ENCODE measurements at places on chromosomes 16 and 17.

DNA sequence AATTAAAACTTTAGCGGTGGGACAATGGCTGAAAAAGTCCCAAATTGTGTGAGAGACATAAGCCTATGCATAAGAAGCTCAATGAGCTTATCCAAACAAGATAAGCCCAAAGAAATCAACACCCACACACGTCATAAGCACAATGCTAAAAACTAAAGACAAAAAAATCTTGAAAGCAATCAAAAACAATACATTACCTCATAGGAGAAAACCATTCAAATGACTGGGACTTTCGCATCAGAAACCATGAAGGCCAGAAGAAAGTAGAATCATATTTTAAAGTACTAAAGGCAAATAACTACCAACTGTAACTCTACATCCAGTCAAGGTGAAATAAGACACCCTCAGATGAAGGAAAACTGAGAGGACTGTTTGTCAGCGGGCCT is 50.2 kb downstream of the ZCCHC14 start:
- no peak for DNase-seq

DNA sequence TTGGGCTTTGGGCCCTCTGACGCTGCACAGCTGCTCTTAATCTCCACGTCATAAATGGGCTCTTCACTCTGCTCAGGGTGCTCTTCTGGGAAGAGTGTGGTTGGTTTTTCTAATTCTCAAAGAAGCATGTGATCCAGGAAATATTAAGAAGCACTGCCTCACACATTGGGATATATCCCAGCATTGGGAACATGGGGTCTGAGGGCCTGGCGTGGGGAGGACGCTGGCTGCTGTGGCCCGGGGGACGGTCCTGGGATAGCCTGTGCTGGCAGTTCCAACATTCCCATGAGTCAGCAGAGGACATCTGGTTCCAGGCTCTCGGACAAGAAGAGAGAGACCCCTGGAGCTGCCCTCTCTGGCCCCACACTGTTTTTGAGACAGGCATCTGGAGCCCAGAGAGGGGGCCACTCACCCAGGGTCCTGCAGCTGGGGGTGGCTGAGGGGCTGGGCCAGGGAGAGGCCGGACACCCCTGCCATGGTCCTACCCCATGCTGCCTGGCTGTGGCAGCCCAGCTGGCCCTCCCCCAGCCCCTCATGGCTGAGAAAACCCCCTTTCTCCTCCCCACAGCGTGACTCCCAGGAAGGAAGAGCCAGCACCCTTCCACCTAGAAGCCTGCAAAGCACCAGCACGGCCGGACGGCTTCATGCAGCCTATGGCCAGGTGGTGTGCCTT is 58.8 kb downstream of the NT5M start:
- DNase-seq: no peak

DNA sequence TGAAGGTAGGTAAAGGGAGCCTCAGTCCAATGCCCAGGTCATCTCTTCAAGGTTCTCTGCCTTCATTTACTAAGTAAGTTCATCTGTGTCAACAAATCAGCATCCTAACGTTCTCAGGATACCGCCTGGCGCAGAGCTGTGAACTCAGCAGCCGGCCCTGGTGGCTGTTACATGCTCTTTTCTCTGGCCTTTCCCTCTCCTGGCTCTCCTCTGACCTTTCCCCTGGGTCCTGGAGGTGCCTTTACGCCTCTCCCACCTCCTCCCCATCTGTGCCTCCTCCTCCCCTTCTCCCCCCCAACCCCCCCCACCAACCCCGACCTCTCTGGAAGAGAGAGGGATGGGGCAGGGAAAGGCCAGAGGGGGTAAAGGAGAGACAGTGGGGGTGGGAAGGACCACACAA is 19.5 kb downstream of the COTL1 start:
- no peak for DNase-seq

- no peak for DNase-seq
Measured at GRCh38 chr17:38872027-38872511, 2.2 kb downstream of the LASP1 start.

GRCh38 chr17:72345088-72345487 is 224.3 kb downstream of the SOX9 start:
- no peak for DNase-seq

DNA sequence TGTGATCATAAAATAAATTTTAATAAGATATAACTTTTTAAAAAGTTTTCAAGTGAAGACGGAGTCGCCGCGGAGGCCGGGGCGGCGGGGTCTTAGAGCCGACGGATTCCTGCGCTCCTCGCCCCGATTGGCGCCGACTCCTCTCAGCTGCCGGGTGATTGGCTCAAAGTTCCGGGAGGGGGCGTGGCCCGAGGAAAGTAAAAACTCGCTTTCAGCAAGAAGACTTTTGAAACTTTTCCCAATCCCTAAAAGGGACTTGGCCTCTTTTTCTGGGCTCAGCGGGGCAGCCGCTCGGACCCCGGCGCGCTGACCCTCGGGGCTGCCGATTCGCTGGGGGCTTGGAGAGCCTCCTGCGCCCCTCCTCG is at the start of gene FOXC2:
FOXC2 (plus strand) TSS at position 229 of the 365 bp plus-strand sequence. CDS start 507 bp downstream, outside the sequence.
- DNase-seq: peak; percentile 57

- DNase-seq: peak; percentile 44
Measured at GRCh38 chr17:43576563-43577229, 30.6 kb upstream of the ETV4 start.

DNA sequence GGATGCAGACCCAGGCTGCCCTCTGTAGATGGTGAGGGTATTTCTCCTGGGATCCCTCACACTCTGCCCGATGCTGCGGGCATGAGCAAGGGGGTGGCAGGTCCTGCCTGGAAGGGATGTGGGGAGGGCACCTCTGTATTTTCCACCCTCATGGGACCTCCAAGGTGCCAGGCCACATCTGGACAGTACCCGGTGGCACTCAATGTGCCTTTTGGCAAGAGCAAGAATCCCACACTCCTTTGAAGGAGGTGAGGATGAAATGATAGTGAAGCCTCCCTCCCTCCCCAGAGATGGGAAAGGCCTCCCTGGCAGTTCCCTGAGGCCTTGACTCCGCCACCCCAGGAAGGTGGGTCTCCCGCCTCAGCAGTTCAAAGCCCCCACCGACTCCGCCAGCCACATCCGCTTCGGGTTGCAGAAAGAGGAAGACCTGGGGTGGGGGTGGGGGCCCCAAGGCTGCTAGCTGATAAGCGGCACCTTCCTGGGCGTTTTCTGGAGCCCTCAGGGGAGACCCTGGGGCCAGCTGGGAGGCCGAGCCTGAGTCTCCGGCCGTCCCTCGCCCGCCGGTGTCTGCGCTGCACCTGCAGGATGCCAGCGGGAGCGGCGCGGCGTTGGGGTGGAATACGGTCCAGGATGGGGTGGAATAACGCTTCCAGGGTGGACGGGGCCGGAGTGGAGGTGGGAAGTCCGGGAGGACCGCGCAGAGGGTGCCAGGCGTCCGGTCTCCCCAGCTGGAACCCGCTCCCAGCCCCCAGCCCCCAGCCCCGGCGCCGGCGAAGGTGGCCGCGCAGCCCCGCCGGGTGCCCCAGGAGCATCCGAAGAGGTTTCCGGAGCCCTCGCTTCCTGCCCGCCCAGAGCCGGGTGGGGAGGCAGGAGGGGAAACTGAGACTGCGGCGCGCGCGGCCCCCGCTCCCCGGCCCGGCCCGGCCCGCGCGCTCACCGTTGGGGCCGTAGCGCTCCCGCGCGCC is 718 bp downstream of the ATP2A3 start:
- peak; percentile 38 for DNase-seq

GRCh38 chr17:81702934-81703746 is at the start of gene MRPL12:
Gene MRPL12, plus strand, starts transcription at chr17:81703367. Its CDS starts 135 bp downstream, at chr17:81703502.
- peak; percentile 82 for DNase-seq

DNA sequence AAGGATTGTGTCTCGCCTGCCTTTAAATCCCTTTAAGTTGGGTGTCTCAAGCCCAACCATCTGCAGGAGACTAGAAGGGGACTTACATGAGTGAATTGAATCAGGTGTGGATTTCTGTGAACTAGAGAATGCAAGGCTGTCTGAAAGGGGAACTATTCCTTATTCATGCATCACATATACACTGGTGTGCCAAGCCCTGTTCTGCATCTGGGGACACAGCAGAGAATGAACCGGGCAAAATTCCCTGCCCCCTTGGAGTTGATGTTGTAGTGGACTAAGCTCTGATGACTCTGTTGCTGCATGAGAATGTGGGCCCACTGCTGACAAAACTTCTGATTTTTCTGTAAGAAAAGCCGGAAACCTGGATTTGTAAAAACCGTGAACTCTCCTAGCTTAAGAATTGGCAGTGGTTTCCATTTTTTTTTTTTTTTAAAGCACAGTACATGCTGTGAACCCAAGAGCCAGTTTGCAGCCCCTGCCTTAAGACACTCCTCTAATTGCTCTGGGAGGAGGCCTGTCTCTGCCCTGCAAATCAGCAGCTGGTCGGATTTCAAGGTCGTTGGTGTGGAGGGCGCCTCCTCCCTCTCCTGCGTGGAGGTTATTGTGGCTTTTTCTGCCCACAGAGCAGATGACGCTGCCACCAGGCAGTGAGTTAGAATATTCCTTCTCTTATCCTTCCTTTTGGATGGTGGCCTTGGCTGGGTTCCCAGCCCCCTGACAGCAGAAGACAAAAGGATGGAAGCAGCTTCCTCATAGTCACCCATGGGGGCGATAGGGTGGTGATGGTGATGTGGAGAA is 131.0 kb downstream of the PRKCB start:
- no peak for DNase-seq

GRCh38 chr17:8532021-8532420 is 96.3 kb downstream of the NDEL1 start:
- DNase-seq: no peak

DNA sequence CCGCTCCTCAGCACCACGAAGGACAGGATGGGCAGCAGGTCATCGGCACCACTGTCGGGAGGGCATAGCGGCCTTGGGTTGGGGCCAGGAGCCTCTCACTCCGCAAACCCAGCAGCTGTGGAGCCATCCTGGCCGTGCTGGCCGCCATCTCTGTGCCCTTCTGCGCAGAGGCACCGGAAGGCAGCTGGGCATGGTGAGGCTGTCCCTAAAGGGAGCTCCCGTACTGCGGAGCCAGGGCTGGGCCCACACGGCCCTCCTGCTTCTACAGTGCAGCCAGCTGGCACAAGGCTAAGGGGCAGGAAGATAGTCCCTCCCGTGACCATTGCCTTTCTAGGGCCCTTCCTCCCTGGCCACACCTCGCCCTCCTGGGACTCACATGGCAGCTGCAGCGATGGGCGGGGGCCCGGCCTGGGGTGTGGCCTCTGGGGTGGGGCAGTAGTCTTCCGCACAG is 7.0 kb upstream of the SPATA2L start:
- DNase-seq: no peak

- DNase-seq: no peak
Measured at GRCh38 chr16:46711106-46712058, 21.9 kb downstream of the ORC6 start.

DNA sequence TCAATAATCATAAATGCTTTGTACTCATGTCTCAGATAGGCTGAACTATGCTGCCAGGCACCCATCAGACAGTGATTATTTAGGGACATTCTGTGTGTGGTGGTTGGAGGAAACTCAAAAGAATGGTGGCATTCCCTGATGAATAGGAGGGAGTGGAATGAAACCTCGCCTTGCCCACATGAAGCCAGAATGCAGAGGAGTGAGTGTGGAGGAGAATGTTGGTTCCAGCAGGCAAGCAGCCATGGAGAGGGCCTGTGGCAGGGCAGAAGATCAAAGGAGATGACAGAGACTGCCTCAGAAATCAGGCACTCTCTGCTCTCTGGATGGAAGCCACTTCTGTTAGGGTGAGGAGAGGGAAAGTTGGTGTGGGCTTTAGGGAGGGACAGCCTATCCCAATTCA is 22.5 kb downstream of the KCTD19 start:
- no peak for DNase-seq

GRCh38 chr16:24626256-24626655 is 86.9 kb downstream of the RBBP6 start:
- no peak for DNase-seq

DNA sequence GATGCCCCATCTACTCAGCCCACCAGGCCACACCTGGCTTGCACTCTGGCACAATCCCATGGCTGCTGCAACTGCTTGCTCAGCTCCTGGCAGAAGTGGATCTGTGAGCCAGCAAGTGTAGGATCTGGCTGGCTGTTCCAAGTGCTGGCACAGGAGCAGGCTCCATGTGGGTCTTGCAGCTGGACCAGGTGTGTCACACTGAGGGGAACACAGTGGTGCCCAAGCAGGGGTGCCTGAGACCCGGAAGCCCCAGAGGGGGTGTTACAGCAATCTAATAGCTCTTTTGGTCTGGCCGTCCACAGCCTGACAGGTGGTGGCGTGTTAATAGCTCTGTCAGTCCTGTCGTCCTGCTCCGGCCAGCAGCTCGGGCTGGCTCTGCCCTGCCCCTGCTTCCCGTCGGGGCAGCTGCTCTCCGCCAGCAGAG is 19.6 kb upstream of the GOT2 start:
- no peak for DNase-seq

GRCh38 chr17:19411631-19412030 is 599 bp downstream of the RNF112 start:
- DNase-seq: no peak

DNA sequence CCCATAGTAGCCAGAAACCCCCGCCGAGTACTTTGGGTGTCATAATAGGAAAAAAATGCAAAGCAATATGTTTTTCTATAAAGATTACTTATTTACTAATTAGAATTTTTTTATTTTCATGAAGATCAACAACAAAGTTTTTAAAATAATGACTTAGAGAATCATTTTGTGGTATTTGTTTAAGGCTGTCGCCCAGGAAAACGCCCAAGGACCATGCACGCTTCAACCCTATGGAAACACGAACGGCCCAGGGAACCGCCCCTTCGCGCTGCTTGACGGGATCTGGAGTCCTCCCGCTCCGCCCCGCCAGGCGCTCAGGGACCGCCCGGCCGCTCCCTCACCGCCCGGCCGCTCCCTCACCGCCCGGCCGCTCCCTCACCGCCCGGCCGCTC is 408 bp upstream of the KPNA2 start:
- peak; percentile 87 for DNase-seq

GRCh38 chr17:70313086-70313852 is 143.9 kb downstream of the KCNJ2 start:
- no peak for DNase-seq

DNA sequence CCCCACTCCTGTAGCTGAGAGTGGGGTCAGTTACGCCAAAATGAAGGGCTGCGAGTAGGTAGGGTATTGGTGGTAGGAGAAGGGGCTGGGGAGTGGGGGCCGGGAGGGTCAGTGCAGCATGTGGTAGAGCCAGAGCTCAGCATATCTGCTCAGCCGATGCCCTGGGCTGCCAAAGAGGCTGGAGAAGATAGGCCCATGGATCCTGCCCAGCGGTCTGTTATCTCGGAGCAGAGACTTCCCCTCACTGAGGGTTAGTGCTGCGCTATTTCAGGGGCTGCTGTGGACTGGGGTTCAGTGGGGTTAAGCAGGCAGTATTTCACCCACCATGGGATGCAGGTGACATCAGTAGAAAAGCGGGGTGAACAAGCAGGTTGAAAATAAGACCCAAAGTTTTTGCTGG is 19.7 kb downstream of the RHBDL3 start:
- DNase-seq: no peak

DNA sequence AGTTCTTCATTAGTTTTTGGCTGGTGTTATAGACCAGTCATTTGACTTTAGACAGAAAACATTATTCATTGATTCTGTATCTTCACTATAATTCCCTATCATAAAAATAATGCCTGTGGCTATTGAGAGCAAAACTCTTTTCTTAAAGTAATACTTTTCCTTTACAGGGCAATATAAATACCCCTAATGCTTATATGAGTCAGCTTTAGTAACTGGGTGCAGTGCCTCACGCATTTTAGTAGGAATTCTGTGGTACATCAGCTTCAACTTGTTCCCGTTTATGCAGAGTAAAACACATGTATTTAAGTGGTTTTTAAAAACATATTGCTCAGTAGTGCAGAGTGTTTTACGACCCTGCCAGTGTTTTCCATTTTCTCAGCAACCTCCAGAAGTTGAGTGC is 68.1 kb downstream of the SEC14L1 start:
- DNase-seq: no peak

- no peak for DNase-seq
Measured at GRCh38 chr17:66627985-66628384, 206.9 kb upstream of the CACNG5 start.

GRCh38 chr16:728131-728889 is 1.4 kb downstream of the HAGHL start:
- DNase-seq: no peak

All from stimulated activated CD4-positive, alpha-beta T cell treated with anti-CD3 and anti-CD28 coated beads, Interleukin-4, amount 100 ng/mL, for 48 hours (primary cell).